NCI-H2029 treated with DMSO at 0.1 percent for 48 hours (cell line): ENCODE measurements at places on chromosomes 16 and 17.
A peak's percentile ranks its signal among the peaks of the same experiment; 100 is the strongest.

DNA sequence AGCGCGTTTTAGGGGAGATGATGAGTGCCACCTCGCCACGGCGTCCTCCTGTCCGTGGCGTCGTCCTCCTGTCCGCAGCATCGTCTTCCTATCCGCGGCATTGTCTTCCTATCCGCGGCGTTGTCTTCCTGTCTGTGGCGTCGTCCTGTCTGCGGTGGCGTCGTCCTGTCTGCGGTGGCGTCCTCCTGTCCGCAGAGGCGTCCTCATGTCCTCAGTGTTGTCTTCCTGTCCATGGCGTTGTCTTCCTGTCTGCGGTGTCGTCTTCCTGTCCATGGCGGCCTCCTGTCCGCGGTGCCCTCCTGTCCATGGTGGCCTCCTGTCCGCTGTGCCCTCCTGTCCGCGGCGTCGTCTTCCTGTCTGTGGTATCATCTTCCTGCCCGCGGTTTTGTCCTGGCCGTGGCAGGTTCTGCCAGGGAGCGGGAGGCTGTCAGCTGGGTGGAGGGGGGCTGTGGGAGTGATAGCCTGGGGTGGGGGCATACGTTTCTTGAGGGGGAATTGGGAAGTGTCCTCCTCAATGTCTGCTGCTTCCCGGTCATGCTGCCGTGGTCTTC is 30.9 kb downstream of the TBCD start:
- DNase-seq, result no peak

DNA sequence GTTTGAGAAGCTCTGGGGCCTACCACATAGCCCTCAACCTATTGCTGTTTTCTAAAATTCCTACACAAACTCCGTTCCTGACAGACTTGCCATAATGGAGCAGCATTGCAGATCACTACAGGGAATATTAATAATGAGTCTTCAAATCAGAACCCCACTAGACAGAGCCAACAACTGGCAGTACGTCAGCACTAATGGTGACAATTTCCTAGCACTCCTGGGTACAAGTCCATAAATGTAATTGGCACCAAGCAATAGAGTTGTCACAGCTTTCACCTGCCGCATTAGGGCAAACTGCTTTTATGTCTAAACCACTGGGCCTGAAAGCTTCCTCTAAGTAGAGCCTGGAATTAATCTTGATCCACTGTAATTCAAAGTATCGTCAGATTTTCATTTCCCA is 25.5 kb upstream of the ABAT start:
- no peak for DNase-seq

- no peak for DNase-seq
Measured at GRCh38 chr16:47156680-47157215, 13.0 kb upstream of the NETO2 start.

GRCh38 chr17:40540448-40540847 is 24.8 kb downstream of the CCR7 start:
- DNase-seq, result no peak

DNA sequence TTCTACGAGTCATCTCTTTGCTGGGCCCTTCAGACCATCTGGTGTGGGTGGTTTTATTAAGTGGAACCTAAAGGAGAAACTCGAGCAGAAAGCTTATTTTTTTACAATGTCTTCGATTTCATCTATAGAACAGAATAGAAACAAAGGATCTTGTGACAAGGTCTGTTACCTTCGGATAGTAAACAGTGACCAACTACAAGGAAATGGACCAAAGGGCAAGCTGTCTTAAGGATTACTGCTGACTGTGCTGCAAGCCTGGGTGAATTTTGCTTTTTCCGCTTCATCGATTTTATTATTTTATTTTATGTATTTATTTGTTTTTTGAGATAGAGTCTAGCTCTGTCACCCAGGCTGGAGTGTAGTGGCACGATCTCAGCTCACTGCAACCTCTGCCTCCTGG is 348.9 kb upstream of the ERCC4 start:
- no peak for DNase-seq

- peak; percentile 61 for DNase-seq
Measured at GRCh38 chr16:4344983-4345835, 5.9 kb downstream of the PAM16 start.

- DNase-seq, result peak; percentile 4
Measured at GRCh38 chr17:28335959-28336871, 654 bp downstream of the TNFAIP1 start.

DNA sequence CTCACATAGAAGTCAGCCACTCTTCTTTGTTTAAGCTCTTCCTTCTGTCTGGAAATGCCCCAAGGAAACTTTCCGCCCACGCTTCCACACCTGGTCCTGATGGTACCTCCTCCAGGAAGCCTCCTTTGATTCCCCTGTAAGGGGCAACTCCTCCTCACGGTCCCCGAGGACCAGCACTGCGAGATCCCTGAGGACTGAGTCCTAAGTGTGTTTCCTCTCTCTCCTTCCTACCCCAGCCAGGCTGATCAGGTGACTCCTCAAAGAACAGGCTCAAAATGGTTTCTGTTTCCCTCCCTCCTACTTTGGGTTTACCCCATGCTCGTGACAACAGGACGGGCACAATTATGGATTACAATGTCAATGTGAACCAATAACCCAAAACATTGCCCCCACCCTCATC is 63.0 kb upstream of the MED9 start:
- no peak for DNase-seq

DNA sequence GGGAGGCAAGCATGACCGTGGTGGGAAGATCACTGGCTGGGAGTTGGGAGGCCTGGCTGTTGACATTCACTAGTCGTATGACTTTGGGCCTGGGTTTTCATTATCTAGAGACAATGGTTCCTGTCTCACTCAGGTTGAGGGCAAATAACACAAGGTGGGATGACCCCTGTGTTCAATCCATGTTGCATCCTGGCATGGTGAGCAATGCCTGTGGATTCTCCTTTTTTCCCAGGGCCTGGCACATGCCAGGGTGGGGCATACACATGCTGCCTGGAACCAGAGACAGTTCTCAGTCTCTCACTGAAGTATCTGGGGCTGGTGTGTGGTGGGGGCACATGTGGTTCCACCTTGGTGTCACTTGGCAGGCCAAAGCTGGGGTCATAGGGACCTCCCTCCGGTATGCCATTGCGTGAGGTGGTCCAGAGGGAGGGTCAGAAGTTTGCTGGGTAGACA is 5.4 kb downstream of the THRA start:
- no peak for DNase-seq

DNA sequence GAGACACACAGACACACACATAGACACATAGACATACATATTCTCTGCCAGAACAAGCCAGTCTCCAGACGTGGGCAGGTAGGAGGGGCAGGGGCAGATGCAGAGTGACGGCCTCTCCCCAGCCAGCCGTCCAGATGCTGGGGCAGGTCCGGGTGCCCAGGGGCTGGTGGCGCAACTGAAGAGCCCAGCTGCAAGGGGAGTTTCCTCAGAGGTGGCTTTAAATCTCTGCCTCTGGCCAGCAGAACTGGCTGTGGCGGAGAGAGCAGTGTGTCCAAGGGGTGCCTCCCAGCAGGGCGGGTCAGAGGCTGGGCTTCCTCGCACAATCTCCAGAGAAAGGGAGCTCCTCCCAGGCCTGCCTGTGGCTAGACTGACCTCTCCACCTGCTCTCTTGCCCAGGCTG is 9.4 kb upstream of the GCGR start:
- no peak for DNase-seq

DNA sequence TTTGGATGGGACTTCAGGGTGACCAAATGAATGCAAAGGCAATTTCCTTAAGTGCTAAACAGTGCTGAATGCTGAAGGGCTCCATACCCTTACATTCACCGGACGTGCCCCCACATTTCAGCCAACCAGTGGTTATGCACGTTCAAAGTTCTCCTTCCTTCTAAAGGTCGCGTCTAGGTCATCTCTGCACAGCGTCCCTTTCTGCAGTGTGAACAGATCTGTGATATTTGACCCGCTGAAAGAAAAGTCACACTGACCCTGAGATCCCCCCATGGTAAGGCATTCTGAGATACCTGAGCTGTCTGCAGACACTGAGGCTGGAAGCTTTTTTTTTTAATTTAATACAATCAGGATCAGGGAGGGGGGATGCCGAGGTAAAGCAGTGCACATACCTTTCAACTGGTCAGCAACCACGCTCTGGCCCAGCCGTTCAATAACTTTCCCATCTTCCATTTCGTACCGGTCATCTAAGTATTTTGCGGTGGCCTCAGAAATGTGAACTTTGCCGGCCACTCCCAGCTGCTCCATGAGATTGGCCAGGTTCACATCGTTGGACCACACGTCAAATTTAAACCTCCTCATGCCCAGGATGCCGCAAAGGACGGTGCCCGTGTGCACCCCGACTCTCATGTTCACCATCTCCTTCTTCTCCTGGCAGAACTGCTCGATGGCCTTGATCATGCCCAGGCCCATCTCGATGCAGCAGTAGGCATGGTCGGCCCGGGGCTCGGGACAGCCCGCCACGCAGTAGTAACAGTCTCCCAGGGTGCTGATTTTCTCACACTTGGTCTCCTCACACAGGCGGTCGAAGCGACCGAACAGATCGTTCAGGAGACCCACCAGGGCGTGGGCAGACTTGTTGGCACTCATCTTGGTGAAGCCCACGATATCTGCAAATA is 2.6 kb downstream of the ADCY9 start:
- DNase-seq, result no peak

DNA sequence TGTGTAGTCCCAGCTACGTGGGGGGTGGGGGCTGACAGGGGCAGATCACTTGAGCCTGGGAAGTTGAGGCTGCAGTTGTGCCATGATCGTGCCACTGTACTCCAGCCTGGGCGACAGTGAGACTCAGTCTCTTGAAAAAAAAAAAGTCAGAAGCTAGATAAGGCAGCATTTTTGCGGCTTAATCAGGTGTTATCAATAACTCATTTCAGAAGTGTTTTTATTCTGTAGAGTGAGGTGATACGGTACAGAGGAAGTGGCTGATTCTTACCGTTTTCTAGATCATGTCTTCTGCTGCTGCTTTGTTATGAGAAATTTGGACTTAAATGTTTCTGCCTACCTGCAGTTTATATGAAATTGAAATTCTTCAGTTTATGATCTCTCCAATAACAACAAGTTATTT is 18.6 kb downstream of the ZC3H18 start:
- DNase-seq, result no peak

DNA sequence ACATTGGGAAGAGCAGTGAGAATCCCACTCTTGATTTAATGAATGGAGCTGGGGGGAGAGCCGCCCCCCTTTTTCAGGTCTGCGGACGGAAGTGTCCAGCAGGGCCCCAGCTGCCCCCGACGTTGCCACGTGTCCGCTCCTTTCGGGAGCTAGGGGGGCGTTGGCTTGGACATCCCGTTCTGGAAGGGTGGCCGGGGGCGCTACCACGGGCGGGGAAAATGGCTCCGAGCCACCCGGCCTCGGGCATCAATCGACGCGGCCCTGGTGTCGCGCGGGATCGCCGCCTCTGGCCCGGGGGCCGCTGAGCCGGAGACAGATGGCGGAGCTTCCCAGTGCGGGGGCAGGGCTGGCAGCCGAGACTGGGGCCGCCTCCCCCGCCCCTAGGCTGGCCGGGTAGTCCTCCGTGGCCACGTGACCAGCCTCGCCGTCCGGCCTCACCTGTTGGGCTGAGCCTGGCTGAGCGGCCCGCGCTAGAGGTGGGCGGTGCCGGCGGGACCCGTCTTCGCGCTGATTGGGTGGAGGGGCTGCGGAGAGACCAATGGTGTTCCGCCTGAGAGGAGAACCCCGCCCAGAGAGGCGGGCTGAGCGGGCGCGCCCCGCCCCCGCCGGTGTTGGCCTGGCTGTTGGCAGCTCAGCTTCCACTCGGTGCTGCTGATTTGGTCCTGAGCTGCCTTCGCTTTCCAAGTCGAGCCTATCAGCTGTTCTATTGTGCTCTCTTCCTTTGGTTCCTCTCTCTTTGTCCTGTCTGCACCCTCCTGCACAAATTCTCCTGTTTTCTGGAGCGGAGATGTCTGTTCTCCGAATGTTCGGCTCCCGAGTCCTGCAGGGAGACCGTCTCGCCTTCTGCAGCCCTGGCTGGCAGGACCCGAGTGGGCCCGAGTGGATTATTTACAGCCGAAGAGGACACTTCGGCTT is 8.3 kb downstream of the HS3ST3B1 start:
- DNase-seq, result peak; percentile 70

DNA sequence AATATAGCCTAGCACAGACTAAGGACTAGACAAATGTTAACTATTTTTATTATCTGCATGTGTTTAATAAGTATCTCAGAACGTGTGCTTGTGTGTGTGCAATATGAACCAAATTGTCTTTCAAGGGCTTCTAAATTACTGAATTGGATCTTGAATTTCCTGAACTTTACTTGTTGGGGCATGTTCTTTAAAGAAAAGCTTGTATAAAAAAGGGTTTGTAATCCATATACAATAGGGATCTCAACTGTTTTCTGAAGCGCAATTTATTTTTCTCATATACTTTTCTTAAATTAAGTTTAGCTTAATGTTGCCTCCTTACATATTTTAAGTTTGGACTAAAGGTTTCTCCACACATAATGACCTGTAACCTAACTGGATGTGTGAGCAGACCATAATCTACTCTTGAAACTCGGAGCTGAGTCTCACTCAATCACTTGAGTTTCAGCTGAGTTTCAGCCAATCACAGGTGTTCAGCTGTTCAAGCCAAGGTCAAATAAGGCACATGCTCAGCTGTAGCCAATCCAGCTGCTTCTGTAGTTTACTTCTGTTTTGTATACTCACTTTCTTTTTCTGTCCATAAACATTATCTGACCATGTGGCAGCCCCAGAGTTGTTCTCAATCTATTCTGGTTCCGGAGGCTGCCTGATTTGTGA is 72.3 kb downstream of the CDK5R1 start:
- DNase-seq, result no peak

DNA sequence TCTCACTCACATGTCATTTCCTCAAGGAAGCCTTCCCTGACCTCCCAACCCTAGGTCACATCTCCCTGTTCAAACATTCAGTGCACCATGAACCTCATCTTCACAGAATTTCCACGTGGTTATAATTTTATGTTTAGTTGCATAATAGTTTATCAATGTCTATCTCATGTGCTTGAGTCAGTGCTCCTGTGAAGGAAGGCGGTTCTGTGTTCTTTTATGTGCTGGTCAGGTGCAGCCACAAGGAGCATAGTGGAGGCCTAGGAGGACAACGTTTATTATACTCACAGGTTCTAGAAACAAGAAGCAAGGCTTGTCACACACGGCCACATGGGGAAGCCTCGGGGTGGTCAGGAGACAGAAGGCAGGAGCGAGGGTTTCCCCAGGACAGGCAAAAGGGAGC is 34.5 kb upstream of the SCNN1B start:
- no peak for DNase-seq
